ENCODE measurements at places on chromosomes 7 and 10.

DNA sequence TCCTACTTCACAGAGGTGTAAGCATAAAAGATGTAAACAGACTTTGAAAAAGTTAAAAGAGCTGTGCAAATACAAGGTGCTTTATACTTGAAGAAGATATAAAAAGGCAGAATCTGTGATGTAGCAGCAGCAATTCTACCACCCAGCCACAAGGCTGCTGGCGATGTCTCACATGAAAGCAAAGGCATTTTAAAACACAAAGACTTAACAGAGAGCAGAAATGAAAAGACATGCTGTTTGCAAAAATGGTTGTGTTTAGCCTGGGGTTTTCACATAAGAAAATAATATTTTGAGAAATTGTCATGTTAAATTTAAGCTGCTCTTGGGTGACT lies 85.5 kb upstream of the ZNF800 start:
- no peak for DNase-seq

DNA sequence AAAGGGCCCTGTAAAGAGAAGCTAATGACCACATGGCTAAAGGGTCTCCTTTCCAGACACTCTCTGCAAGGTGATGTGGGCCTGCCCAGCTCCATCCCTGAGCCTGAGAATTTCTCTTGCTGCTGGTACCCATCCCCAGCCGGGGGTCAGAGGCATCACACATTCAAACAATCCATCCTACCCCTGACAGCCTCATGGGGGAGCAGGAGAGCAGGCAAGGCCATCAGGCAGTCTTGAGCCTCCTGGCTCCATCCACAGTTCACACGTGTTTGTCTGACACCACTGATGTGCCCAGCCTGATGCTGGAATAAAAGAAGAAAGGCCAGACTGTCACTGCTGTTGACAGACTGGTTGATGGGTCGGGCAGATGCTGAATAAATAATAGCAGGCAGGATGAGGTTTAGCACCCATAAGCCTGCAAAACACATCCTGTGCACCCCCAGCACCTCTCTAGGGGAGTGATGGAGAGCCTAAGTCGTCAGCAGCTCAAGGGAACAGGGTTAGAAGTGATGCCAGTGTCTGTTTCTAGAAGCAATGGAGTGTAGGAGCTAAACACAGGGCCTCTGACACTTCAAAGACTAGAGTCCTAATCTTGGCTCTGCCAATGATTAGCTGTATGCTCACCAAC lies 43.5 kb downstream of the TLL2 start:
- DNase-seq = peak; percentile 28

- DNase-seq = no peak
These were observed 85.0 kb downstream of the HERC4 start for GRCh38 chr10:67990093-67990492.

DNA sequence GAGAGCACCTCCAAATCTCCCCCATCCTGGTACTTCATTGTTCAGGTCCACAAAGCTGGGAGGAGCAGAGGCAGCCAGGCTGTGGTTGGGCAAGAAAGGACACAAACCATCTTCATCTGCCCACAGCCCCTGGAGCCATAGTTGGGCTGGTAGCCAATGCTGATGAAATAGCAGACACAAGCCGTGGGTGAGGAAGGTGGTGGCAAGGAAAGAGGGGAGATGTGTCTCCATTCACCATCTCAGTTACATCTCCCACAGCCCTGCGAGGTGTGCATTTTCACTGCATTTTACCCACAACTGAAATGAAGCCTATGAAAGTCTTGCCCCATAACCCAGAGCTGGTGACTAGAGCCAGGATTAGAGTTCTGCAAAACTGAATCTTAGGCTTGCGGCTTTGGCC lies 35.0 kb downstream of the PIK3AP1 start:
- DNase-seq = no peak

DNA sequence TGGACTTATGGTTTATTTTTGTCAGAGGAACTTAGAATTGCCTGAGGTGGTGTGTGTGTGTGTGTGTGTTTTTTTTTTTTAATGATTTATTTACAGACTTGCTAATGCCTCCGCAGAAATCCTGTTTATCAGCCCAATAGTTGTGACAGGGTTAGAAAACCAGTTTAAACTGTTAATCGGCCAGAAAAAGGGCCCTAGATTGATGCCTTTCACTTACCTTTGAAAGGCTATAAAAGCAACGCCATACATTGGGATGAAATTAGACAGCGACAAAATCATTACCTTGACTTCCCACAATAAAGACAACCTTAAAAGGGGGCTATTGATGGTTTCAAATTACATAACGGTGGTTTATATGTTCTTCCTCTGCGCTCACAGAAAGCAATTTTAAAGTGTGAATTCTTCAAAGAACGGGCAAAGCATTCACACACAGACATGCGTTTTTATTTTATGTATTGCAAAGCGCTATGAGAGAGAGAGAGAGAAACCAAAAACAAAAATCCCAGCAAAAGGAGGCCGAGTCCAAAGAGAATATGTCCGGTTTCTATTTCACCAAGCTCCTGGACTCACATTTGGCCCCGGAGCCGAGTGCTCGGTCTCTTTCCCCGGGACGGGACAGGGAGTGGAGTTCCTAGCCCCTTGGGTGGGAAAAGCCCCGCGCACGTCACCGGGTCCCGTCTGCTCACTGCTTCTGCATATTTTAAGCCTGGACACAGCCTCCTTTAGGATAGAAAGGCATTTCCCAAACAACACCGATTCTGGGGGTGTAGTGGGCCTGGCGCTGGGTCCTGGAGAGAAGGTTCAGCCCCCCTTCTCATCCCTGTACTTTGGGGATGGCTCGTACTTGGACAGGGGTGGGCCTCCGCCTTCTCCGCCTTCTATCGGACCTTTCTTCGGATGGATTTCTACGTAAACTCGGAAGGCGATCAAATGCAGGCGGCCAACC lies 26.8 kb upstream of the VAX1 start:
- DNase-seq = no peak

DNA sequence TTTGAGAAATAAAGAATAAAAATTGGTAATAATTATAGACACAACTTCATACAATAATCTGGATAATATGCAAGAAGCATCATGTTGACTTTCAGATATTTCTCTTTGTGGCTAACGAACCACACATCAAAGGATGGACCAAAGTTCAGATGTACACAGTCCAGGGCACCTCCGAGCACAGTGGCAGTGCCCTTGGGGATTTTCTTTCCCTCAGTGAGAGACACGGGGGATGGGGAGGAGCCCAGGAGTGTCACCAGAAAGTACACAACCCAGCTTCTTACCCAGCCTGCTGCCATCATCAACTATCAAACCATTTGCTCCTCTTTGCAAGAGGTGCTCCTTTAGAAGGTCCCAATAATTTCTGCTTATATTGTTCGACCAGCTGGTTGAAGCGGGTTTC lies 33.2 kb downstream of the RBM28 start:
- no peak for DNase-seq

DNA sequence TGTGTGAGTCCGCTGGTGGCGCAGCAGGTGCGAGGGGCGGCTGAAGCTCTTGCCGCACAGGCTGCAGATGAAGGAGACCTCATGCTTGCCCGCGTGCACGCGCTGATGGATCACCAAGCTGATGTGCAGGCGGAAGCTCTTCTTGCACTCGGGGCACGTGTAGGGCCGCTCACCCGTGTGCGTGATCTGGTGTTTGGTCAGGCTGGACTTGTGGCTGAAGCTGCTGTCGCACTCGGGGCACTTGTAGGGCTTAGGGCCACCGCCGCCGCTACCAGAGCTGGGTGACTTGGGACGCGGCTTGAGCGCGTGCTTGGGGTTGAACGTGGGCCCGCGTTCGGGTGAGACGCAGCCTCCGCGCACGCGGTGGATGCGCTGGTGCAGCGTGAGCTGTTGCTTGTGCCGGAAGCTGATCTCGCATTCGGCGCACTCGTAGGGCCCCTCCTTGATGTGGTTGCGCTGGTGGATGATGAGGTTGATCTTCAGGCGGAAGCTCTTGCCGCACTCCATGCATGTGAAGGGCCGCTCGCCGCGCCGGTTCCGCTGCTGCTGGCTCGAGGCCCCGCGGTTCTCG lies 28.7 kb downstream of the ZNF777 start:
- no peak for DNase-seq

- DNase-seq = no peak
These were observed 830 bp downstream of the MET start for GRCh38 chr7:116672596-116673456.

DNA sequence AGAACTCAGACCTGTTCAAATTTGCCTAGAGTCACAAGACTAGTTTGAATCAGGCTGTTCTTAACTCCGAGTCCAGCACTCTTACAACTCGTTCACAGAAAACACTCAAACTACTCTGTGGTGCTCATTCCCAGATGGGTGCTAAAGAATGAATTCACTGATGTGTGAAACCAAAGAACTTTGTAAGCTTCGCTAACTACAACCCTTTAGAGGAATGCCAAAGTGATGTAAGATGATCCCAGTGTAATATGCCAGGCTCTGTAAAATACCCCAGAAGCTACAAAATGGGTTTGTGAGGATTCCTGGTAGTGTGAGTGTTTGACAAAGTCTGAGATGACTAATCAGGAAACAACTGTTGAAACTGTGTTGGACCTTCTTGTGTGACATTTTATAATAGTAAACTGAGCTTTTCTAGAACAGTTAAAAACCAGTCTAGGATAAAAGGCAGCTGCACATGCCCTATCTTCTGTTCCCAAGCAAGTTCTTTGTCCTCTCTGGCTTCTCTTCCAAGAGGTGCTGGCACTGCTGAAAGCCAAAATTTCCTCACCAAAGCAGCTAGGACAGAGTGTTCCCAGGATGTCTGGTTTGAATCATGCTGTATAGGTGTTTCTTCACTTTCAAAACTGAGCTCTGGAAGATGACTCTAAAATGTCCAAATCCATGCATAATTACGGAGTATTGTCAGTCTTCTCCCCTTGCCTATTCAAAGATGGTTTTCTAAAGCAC lies 527.6 kb downstream of the SORCS1 start:
- no peak for DNase-seq

DNA sequence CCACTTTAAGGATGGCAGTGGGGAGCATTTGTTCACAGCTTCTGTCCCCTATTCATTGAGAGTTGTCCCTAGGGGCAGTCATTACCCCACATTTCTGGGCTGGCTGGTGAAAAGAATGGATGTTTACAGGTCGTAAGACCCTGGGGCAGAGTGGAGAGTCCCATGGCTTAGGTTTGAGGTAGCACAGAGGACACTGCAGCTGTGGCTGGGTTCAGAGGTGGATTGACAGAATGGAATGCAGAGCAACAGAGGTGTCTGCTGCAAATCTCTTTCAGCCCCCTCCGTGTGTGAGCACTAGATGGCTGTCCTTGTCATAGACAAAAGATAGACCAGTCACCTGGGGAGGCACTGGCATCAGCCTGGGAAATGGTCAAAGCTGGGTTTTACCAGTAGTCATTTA lies 141.9 kb downstream of the CACNB2 start:
- no peak for DNase-seq

GRCh38 chr7:3404501-3404900 lies 103.4 kb downstream of the SDK1 start:
- DNase-seq = no peak

DNA sequence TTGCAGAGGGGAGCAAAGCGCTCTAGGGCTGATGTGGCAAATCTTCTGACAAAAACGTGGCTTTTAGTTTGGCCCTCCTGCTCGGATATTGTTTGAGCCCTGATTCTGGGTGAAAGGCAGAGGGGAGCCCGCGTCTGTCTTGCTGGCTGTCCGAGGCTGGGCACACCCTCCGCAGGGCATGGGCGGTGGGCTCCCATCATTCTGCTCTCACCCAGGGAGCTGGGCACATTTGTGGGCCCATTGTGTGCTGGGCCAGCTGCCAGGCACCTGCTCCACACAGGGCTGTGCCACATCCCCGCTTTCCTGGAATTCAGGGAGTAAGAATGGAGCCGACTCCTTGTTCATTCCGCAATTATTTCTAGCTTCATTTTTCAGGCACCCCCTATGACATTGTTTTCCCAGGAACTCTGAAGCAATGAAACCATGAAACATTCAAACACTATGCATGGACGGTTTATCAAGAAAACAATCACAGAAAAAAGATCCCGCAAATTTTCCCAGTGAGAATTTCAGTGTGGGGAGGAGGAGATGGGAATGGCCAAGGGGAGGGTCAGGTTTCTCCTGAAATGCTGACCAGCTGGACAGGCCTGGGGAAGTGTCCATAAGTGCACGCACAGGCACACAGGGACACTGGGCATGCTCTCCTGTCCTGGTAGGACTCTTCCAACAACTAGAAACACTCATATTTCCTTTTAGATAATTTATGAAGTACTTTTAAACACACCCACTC lies 341.1 kb downstream of the CXCL12 start:
- DNase-seq = no peak

GRCh38 chr7:98027342-98028033 lies 37.5 kb upstream of the OCM2 start:
- DNase-seq = no peak

GRCh38 chr7:69110450-69111050 lies 487.7 kb upstream of the AUTS2 start:
- no peak for DNase-seq

DNA sequence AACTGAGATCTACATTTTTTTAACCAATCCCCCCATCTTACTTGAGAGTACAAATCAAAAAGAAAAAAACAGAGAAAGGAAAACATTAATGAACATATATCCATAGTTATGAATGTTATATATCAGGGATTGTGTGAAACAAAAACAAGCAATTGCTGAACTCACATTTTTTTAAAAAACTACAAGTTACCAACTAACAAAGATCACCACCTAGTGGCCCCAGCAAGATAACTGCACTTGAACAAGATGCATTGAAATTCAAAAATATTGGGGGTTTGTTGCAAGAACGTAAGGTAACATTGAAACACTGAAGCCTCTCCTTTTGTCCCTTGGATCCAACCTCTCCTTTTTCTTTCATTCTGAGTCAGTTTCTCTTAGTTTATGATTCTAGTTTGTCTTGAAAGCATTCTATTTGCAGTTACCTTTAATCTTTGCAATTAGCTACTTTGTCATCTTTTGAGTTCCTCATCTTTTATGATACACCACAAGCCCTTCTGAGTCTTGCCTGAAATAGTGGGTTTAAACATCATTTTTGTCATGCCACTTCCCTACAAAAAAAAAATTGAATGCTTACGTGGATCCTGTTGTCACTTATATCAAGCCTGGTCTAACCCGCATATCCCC lies 87.3 kb upstream of the TES start:
- no peak for DNase-seq

GRCh38 chr10:100895896-100896295 lies 16.9 kb upstream of the SLF2 start:
- DNase-seq = no peak

DNA sequence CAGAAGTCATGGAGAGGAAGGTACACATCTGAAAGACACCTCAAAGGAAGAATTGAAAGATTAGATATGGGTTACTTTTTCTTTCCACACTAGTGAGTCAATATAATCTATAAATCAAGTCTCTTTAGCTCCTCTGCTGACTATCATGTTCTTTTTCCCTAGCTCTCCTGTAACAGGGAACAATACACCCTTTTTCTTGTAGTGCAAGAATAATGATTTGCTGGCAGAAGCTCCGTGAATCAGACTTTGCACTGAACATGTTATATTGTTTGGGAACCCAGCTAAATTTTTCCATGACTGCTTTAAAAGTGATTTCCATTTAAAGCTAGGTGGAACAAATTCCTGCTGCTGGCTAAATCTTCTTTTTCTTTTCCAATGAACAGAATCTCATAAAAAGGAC lies 756.6 kb upstream of the C7orf33 start:
- no peak for DNase-seq

GRCh38 chr10:31136930-31137885 lies 105.5 kb upstream of the ZNF438 start:
- DNase-seq = no peak
